ENCODE measurements at places on chromosomes 4 and X.

DNA sequence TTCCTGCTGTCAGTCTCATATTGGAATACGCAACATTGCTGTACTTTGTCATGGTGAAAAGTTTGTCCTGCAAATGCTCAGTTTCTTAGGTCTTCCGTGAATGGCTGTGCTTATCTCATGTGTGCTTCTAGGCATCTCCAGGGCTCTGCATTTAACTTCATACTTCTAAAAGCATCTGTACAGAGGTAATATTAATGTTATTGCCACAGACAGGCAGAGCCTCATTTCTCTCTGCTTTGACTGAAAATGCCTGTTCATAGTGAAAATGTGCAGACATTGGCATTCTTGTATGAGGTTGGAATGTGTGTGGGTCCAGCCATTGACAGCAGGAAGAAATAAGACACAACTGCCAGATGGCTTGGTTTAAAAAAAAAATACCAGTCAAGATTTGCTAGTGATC, 140.1 kb upstream of the TTC29 start:
- DNase-seq: no peak

- DNase-seq: no peak
Measured at GRCh38 chr4:169253113-169253671, 17.6 kb downstream of the SH3RF1 start.

DNA sequence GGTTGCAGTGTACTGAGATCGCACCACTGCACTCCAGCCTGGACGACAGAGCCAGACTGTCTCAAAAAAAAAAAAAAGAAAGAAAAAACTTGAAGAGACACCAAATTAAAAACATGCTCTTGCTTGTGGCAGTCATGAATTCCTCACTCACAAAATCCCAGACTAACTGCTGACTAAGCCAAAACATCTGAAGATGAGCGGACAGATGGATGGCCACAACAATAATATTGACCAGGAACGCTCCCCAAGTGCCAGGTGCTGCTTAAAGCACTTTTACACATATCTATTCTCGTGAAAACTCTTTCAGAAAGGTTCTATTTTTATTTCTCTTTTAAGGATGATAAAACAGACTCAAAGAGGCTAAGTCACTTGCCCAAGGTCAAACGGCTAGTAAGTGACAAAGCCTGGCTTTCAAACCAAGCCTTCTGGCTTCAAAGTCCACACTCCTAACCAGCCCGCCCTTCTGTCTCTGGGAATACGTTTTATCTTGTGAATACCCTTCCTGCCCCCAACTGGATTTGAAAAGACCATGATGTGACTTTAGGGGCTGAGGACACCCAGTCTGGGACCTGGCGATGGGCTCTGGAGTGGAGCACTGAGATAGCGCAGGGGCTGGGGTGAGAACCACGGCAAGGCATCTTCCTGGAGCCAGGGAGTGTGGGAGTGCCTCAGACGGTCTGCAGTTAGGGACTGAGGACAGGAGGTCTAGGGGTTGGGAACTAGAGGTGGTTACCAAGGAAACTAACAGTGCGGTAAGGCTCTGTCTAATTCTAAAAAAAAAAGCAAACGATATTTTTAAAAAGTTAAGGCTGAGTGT, 9.5 kb upstream of the CXCR3 start:
- DNase-seq: no peak

DNA sequence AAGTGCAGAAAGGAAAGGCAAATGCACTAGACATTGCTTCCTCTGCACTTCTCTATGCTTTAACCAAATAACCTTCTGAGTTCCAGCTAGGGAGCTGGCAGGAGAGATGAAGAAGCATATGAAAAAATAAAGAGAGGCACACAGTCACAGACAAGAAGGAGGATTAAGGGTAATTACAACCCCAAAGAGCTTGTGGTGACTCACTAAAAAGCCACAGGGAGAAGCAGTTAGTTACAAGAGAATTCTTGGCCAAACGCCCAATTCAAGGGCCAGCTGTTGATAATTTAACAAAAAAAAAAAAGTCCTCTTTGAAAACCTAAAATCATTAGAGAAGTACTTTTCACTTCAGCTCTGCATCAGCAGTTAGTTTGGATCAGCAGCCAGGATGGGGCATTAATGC, 478.0 kb downstream of the KCNIP4 start:
- DNase-seq: no peak

DNA sequence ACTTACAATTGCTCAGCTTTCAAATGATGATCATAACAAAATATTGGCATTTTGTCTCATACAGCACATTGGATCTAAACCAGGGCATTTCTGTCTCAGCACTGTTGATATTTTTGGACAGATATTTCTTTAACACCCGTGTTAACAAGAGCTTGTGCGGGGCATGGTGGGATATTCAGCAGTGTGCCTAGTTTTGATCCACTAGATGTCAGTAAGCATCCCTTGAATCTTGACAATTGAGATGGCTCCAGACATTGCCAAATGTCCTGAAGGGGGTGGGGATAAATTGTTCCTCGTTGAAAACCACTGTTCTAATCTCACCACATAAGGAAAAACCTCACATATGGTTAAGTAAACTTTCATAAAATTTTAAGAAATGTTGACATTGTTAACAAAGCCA, 806.3 kb downstream of the STIM2 start:
- DNase-seq: no peak

- DNase-seq: no peak
Measured at GRCh38 chrX:136126872-136127406, 20.4 kb upstream of the FHL1 start.

- DNase-seq: no peak
Measured at GRCh38 chrX:2318371-2318770, 182.4 kb downstream of the DHRSX start.

- no peak for DNase-seq
Measured at GRCh38 chrX:72317139-72317538, 11.4 kb upstream of the CITED1 start.

DNA sequence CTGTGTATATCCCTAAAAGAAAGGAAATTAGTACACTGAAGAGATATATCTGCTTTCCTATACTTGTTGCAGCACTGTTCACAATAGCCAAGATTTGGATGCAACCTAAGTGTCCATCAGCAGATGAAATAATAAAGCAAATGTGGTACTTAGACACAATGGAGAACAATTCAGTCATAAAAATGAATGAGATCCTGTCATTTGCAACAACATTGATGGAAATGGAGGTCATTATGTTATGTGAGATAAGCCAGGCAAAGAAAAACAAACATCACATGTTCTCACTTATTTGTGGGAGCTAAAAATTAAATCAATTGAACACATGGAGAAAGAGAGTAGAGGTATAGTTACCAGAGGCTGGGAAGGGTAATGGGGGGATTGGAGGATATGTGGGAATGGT, 611.9 kb downstream of the STPG2 start:
- DNase-seq: no peak

DNA sequence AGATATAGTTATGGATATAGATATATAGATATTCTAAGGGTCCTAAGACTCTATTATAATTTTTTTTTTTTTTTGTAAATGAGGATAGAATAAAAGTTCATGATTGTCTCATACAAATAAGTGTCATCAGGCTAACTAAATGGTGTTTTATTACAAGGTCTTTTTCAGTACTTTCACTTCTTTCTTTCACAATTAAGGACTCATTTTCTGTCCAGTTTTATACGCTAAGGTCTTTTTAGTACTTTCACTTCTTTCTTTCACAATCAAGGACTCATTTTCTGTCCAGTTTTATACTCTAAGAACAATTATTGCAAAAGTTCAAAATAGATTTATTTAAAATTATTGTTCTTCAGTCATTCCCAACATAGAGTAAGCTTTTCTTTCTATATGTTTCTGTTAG, 32.7 kb downstream of the RUFY3 start:
- DNase-seq: no peak

GRCh38 chr4:78476108-78476704, 75.4 kb upstream of the ANXA3 start:
- no peak for DNase-seq

GRCh38 chr4:102299354-102300107, 45.8 kb downstream of the SLC39A8 start:
- DNase-seq: no peak

GRCh38 chr4:146032234-146032860, 93.7 kb upstream of the ZNF827 start:
- DNase-seq: no peak

GRCh38 chr4:27442146-27442545, 581.5 kb downstream of the STIM2 start:
- no peak for DNase-seq

- DNase-seq: no peak
Measured at GRCh38 chrX:6307156-6307555, 78.5 kb upstream of the NLGN4X start.

DNA sequence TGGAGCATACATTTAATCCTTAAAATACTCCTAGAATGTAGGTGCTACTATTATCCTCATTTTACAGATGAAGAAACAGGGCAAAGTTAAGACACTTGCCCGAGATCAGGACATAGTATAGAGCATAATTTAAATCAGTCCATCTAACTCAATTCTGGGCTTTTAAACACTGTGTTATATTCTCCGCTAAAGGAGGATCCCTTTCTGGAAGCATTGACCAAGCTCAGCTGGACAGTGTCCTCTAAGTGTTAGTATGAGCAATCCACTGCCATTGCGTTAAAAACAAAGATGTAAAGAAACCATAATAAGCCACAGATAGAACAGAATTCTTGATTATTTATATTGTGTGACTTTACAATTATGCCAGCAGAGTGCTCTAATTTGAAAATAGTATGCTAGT, 207.0 kb downstream of the ARHGAP24 start:
- DNase-seq: no peak

GRCh38 chrX:108245462-108245861, 153.9 kb downstream of the ATG4A start:
- no peak for DNase-seq

- no peak for DNase-seq
Measured at GRCh38 chr4:147620315-147620714, 3.1 kb downstream of the TMEM184C start.

- DNase-seq: no peak
Measured at GRCh38 chr4:110265001-110265400, 66.6 kb upstream of the ELOVL6 start.

DNA sequence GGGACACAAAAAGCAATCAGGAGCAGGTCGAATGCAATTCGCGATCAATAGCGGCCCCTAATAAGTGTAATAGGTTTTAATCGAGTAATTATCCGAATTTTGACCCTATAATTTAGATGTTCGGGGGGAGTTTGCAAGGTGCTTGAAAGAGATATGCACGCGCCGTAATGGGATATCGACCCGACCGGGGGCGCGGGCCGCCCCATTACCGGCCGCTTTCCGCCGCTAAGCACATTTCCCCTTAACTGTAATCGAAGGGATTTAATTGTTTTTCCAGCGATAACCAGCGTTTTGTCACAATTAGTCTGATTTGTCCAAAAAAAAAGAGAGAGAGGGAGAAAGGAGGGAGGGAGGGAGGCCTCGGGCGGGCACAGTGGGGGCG, 997 bp downstream of the NKX1-1 start:
- DNase-seq: no peak

GRCh38 chrX:93741811-93742210, 67.8 kb downstream of the FAM133A start:
- DNase-seq: no peak

- DNase-seq: no peak
Measured at GRCh38 chr4:100605144-100605543, 87.3 kb upstream of the EMCN start.

DNA sequence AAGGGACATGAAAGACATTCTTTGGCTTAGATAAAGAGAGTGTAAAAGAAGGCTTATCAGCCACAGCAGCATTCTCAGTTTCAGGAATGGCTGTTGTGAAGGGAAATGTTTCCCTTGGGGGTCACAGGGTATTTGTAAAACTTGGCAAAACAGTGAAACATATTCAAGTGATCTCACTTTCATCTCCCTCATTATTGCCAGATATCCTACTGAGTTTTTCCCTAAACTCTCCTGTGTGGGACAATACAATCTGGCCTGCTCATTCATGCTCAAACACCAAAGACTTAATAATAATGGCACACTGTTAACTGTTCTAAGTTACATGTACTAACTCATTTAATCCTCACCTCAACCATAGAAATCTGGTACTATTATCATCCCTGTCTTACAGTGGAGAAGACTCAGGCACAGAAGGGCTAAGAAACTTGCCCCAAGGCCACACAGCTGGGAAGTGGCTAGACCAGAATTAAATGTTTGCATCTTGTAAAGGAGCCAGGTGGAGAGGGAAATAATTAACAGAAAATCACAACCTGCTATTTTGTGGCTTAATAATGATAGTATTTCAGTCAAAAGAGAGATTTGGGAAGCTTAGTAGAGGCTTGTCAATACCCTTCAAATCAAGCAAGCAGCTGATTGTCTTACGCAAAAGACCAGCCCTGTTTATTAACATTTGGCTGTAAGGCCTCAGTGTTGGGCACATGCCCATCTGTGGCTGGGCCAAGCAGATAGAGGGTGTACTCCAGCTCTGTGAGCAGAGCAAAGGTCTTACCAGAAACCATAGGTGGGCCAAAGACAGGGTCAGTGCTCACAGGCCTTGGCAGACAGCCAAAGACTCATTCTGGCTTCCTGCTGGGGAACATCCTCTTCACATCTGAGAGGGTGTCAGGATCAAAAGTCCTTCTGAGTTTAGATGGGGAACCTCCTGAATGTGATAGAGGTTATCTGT, 17.3 kb downstream of the SMPX start:
- DNase-seq: no peak

- DNase-seq: no peak
Measured at GRCh38 chr4:84568496-84568895, 14.4 kb upstream of the CDS1 start.

DNA sequence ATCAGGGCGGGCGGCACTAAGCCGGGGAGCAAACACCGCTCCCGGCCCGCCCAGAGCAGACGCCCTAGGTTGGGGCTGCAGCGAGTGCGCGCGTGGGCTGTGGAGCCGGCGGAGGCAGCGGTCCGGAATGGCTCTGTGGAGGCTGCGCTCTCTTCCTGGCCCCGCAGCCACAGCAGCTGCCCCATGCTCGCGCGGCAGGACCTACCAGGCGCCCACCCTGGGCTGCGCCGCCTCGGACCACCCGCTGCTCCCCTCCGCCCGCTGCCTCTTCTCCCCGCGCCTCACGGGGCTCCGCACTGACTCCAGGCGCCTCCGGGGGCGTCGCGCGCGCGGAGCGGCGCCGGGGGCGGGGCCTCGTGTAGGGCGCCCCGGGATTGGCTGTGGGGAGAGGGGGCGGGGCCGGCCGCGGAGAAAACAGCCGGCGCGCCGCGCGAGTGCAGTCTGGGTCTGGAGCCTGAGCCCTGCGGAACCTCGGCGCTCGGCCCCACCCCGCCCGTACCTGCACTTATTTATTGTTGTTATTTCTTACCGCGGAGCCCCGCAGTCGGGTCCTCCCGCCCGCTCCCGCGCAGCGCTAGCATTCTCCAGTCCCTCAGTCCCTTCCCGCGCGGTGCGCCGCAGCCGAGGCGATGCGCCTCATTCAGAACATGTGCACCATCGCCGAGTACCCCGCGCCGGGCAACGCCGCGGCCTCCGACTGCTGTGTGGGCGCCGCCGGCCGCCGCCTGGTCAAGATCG, at the start of gene RASL11B:
RASL11B (plus strand) TSS at position 439 of the 738 bp plus-strand sequence; CDS start at position 630, 191 bp downstream.
- peak; percentile 61 for DNase-seq

GRCh38 chr4:87067124-87067885, 132.5 kb downstream of the AFF1 start:
- no peak for DNase-seq

Data from activated CD8-positive, alpha-beta memory T cell treated with anti-CD3 and anti-CD28 coated beads for 48 hours (primary cell).